ENCODE measurements at places on chromosomes 3 and 15.
A peak's percentile ranks its signal among the peaks of the same experiment; 100 is the strongest.

- DNase-seq: no peak
Observed at GRCh38 chr3:154496978-154497377, 67.0 kb upstream of the GPR149 start.

GRCh38 chr3:111106993-111107661, 35.5 kb downstream of the NECTIN3 start:
- no peak for DNase-seq

GRCh38 chr3:105829229-105829628, 39.6 kb downstream of the CBLB start:
- DNase-seq: no peak

- peak; percentile 59 for DNase-seq
Observed at GRCh38 chr15:80580106-80580505, 115.0 kb upstream of the ABHD17C start.

- peak; percentile 53 for DNase-seq
Observed at GRCh38 chr15:51647128-51647562, 24.6 kb upstream of the DMXL2 start.

DNA sequence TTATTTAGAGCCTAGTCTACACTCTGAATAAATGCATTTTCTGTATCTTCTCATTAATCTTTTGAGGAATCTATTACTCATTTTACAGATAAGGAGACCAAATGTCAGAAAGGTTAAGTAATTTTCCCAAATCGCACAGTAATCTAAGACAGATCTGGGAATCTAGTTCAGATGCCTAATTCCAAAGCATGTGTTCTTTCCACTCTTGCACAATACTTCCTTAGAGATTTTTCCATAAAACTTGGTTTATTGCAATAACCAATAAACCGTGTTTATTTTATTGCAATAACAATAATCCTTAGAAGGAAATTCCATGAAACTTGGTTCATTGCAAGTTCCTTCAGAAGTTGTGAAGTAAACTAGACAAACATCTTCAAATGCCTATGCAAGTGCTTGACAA, 17.4 kb upstream of the COL8A1 start:
- no peak for DNase-seq

GRCh38 chr15:80758130-80758745, 20.9 kb upstream of the CEMIP start:
- no peak for DNase-seq

DNA sequence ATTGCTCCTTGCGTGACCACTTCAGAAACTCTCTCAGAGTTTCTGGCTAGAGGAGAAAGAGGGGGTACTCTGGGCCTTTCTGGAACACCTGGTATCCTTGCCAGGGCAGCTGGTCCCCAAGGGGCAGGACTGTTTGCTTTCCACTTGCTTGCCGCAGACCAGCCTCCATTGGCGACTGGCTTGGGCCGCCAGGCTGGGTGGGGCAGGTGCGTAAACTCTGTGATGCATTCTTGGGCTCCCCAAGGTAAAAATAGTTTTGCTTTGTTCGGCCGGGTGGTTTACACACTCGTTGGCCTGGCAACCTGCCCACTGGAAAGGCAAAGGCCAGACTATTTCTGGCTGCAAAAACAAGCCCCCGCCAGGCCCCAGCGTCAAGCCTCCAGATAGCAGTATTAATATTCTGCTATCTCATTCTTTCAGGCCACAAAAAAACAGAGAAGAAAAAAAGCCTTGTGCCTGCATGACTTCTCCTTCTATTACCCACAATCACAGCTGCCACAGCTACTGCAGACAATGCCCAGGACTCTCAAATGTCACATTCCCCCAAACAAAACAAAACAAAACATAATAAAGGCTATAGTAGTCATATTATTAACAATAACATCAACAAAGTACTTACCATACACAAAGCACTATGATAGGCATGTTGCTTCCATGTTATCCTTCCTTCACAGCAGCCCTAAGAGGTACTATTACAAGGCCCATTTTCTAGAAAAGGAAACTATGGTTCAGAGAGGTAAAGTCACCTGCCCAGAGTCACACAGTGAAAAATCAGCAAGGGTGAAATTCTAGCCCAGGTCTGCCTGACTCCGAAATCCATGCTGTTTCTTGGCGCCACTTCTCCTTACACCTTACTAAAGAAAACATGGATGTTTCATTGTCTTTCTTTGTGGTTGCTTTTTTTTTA, 14.0 kb upstream of the SSUH2 start:
- DNase-seq: no peak

DNA sequence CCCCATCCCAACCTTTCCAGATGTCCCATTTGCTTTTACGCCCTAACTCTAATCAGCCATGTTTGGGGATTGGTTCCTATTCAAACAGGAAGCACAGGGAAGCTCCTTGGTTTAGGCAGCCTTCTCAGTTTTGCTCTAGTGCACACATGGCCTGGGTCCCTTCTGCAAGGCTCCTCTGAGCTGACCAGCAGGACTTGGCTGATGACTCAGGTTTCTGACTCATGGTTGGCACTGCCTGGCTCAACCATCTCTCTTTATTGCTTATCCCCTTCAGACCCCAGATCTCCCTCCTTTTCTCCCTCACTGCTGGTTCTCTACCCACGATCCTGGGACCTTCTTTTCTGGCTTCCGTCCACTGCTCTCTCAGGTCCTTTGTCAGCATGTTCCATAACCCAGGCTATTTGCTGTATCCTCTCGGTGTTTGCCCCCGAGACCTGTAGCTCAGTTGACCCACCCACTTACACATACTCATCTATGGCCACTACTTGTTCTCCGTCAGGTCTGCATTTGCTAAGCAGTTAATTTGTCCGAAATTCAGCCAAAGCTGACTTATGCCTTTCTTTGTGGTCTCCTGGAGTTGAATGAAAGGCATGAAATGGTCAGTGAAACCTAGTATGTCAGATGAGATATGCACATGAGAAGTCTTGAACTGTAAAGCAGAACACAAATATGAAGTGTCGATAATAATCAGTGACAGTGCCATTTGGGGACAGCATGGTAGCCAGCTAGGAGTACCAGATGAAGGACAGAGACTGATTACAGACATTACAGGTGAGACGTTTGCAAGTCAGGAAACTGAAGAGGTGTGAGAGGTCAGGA, 323.5 kb upstream of the ROPN1 start:
- peak; percentile 33 for DNase-seq

- DNase-seq: peak; percentile 17
Observed at GRCh38 chr3:30894521-30895251, at the start of gene GADL1. Gene GADL1, minus strand, starts transcription at chr3:30894661. Its CDS starts 47 bp downstream, at chr3:30894614.

GRCh38 chr3:146026547-146026946, 134.4 kb downstream of the PLOD2 start:
- no peak for DNase-seq

DNA sequence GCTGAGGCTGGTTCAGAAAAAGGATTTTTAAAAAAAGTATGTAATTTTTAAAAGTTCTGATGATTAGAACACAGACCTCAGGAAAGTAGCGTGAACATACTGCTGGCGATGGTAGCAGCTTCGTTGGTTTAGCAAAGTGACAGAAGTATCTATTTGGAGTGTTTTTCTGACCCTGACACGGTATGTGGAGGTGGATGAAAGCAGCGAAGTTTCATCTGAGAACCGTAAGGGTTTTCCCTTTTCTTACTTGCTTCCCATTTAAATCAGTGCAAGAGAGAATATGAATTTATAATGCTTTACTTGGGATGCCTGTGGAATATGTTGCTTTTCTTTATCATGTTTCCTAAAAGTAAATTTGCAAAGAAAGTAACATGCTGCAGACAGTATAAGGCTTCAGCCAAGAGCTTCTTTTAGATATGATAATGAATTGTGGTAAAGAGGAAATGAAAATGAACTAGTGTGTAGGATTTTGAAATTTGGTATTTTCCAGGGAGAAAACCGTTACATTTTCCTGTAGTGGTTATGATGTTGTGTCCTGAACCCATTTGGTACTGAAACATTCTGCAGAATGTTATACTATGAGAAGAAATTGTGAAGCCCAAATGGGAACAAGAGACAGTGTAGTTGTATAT, 3.9 kb downstream of the CHST2 start:
- no peak for DNase-seq

DNA sequence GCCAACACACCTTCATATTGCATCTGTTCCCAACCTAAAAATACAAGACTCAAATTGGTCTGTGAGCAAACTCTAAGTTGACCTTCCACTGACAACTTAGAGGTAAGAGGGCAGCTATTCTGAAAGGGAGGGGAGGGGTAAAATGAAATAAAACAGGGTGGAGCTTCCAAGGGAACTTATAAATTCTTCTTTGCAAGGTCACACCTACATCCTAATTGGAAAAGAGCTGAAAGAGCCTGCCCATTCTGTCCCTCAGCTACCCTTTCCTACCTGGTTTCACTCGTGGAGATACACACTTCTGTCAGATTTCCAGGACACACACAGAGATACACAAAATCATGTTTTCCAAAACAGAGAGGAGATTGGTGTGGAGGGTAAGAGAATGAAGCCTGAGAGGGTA, 1.0 kb downstream of the ILDR1 start:
- no peak for DNase-seq

GRCh38 chr15:78050826-78051225, 26.7 kb downstream of the TBC1D2B start:
- peak; percentile 55 for DNase-seq

GRCh38 chr3:100796556-100796955, 87.3 kb downstream of the TFG start:
- peak; percentile 43 for DNase-seq

DNA sequence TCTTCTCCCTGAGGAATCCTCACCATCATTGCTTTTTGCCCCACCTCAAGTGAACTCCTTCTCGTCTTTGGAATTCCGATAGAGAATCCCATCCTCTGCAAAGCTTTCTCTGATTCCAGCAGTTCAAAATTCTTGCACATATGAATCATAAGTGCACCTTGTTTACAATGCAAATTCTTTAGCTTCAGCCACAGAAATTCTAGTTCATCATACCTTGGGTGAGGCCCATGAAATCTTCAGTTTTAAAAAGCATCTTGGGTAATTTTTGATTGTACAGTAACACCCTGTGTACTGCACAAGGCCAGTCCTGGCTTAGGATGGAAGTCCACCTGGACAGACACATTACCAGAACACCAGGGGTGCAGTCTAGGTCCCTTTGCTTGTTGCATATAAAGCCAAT, 30.8 kb downstream of the MDFIC2 start:
- DNase-seq: no peak

GRCh38 chr3:41808152-41808551, 153.8 kb downstream of the ULK4 start:
- DNase-seq: peak; percentile 75

DNA sequence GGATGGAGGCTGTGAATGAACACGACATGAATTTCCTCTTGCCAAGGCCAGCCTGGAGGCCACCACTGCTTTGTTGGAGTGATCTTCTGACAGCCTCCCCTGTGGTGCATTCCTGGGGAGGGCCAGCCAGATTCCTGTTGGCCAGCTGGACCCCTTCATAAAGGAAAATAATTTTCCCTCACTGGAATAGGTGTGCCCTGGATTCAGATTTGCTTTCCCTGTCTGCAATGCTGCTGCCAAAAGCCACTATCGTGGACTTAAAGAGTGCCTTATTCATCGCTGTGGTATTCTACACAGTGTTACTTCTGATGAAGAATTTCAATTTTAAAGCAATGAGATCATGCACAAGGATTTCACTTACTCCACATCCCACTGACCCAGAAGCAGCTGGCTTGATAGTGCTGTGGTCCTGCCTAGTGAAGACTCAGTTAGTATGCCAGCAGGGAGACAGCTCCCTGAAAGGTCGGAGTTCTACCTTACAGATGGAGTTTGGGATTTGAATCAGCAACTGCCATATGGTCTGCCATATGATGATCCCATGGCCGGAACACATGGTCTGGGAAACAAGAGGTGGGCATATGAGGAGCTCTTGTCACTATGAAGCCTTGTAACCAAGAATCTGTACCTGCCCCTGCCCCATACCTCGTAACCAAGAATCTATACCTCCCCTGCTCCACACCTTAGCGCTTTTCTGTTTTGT, 145.2 kb downstream of the KLF13 start:
- peak; percentile 94 for DNase-seq
